Activated T-cell treated with anti-CD3 and anti-CD28 coated beads, Interleukin-2, amount 50 U/mL, for 72 hours (primary cell): ENCODE measurements at places on chromosomes 12 and 14. TPM values are rescaled to one million over a fixed set of nuclear protein-coding genes. Genes with fewer than 3 reads are reported as not detected.

Gene EXOC5
- total RNA-seq = 63.7 TPM

Gene EPS8
- total RNA-seq = 6.3 TPM

Gene DGLUCY
- 70.5 TPM for total RNA-seq

Gene C1QL4
- not detected for total RNA-seq

Gene PRIMA1
- total RNA-seq = not detected

Gene ARHGAP9
- total RNA-seq = 153 TPM

Gene TDG
- 24.9 TPM for total RNA-seq

Gene MGP
- 0.67 TPM for total RNA-seq

Gene SLC10A1
- not detected for total RNA-seq

Gene ADAMTS20
- total RNA-seq = not detected

Gene SLC8A3
- total RNA-seq = 0.93 TPM

Gene NPFF
- 1.3 TPM for total RNA-seq

Gene DBX2
- total RNA-seq = not detected

Gene HOTAIR
- total RNA-seq = not detected

Gene FAM181A
- not detected for total RNA-seq

Gene OASL
- total RNA-seq = 45.1 TPM

Gene NUMB
- 66.3 TPM for total RNA-seq

Gene KRT79
- total RNA-seq = 0.26 TPM

Gene LRRC10
- total RNA-seq = not detected

Gene SYNE3
- 59.9 TPM for total RNA-seq

Gene MGAT4C
- total RNA-seq = not detected

Gene LIN52
- 18.4 TPM for total RNA-seq

Gene KRT3
- total RNA-seq = not detected

Gene LRRK2
- not detected for total RNA-seq

Gene CLEC4D
- not detected for total RNA-seq

Gene PDE3A
- not detected for total RNA-seq

Gene PRPF40B
- total RNA-seq = 14.0 TPM

Gene PIWIL1
- total RNA-seq = not detected

Gene SERPINA9
- not detected for total RNA-seq

Gene PDZRN4
- total RNA-seq = not detected

Gene KRT2
- not detected for total RNA-seq

Gene KLRB1
- total RNA-seq = 0.89 TPM

Gene KRT74
- not detected for total RNA-seq

Gene TNFAIP2
- total RNA-seq = 8.8 TPM

Gene IFI27
- total RNA-seq = 5.1 TPM

Gene MIP
- not detected for total RNA-seq

Gene OVCH1
- not detected for total RNA-seq

Gene PLEKHG3
- 8.8 TPM for total RNA-seq
